ENCODE measurements at places on chromosomes 13 and 19.

DNA sequence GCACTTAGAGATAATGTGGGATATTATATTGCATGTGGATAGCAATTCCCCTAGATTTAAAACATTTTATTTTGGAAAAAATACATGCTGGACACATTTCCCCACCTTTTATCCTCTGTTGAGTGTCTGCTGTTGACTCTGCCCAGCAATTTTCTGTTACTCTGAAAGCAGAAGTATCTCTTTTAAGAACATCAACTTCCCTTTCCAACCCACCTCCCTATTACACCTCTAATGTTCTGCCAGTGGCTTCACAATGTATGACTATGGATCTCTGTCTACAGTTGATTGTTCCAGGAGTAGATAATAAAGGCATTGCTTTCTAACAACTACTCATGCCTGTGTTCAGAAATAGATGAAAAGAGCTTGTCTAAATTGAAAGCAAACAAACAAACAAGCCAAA, 754.8 kb upstream of the SLITRK6 start:
- DNase-seq, result no peak

- no peak for DNase-seq
Observed at GRCh38 chr19:53156850-53157249, 2.0 kb downstream of the ZNF347 start.

GRCh38 chr19:35268536-35269437, at the start of gene USF2:
USF2 (plus strand) TSS chr19:35268962; CDS start chr19:35269102, 140 bp downstream.
- no peak for DNase-seq

- DNase-seq, result no peak
Observed at GRCh38 chr19:4456476-4456842, 1.1 kb downstream of the UBXN6 start.

GRCh38 chr13:76600081-76600480, 286.1 kb downstream of the KCTD12 start:
- no peak for DNase-seq

GRCh38 chr13:29964181-29964845, 113.9 kb upstream of the UBL3 start:
- no peak for DNase-seq

GRCh38 chr19:33039108-33039599, 25.5 kb downstream of the RHPN2 start:
- DNase-seq, result no peak

DNA sequence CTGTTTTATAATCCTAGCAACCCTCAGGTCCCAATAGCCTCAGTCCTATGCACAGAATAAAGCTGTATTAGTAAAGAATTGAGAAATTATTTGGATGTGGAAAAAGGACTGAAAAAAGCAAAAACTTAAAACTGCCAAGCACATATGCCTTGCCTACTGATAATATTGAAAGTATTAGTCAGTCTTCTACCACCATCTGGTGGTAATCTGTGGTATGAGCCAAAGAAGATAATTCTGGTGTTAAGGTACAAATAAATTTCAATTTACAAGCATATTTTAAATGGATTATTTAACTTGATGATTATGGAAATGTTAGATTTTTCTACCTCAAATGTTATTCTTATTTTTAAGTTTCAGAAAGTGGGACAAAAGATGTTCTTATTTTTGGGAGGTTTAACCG, 460.3 kb upstream of the KLHL1 start:
- no peak for DNase-seq

GRCh38 chr19:23343434-23344010, 51.7 kb downstream of the ZNF91 start:
- no peak for DNase-seq

GRCh38 chr13:39272994-39273393, 234.7 kb downstream of the NHLRC3 start:
- no peak for DNase-seq

Measured in AG04450 (cell line).